Foreskin keratinocyte (primary cell): ENCODE measurements at places on chromosomes 1 and 21. TPM values are rescaled to one million over a fixed set of nuclear protein-coding genes. Genes with fewer than 3 reads are reported as not detected.

- DNase-seq: no peak
Observed at GRCh38 chr1:6834366-6834765, 49.1 kb downstream of the CAMTA1 start.

GRCh38 chr1:210691039-210691610 is 362.4 kb downstream of the HHAT start:
- no peak for DNase-seq

DNA sequence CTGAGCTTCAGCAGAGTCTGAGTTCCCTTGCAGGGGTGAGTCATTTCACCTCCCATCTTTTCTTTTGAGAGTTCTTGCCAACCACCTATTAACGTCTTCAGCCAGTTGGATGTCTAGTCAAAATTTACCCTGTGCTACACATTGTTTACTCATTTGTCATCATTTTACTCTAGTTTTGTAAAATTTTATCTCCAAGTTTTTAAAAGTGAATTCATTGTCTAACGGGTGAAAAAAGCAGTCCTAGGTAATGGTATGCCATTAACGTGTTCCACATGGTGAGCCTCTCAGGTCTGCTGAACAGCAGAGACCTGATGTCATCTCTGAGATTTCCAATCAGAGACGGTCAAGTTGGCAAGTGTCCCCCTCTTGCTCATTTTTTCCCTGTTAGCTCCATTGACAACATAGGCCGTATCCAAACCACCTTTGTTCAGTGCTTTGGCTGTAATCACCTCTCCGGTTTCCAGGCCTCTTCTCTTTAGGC is 85.4 kb downstream of the TBX15 start:
- no peak for DNase-seq

- no peak for DNase-seq
Observed at GRCh38 chr1:167955915-167956314, 19.0 kb upstream of the MPC2 start.

DNA sequence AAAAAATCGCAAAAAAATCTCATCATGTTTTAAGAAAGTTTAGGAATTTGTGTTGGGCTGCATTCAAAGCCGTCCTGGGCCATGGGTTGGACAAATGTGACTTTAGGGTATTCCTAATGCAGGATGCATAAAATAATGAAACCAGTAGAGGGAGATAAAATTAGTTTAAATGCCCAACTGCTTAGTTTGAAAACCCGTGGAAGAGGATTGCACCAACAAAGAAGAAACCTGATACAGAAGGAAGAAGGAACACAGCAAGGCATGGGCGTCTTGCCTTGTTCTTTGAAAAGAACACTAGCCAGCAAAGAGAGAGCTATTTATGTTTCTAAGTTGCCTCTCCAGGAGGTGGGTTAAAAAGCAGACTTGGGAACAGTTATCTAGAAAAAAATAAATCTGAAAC is 37.9 kb downstream of the WDR3 start:
- DNase-seq: peak; percentile 14

- no peak for DNase-seq
Observed at GRCh38 chr21:29697555-29698193, 242.1 kb downstream of the GRIK1 start.

GRCh38 chr1:110627764-110628163 is 21.6 kb upstream of the KCNA2 start:
- DNase-seq: no peak

GRCh38 chr1:227914801-227915563 is 32.8 kb downstream of the WNT9A start:
- no peak for DNase-seq

DNA sequence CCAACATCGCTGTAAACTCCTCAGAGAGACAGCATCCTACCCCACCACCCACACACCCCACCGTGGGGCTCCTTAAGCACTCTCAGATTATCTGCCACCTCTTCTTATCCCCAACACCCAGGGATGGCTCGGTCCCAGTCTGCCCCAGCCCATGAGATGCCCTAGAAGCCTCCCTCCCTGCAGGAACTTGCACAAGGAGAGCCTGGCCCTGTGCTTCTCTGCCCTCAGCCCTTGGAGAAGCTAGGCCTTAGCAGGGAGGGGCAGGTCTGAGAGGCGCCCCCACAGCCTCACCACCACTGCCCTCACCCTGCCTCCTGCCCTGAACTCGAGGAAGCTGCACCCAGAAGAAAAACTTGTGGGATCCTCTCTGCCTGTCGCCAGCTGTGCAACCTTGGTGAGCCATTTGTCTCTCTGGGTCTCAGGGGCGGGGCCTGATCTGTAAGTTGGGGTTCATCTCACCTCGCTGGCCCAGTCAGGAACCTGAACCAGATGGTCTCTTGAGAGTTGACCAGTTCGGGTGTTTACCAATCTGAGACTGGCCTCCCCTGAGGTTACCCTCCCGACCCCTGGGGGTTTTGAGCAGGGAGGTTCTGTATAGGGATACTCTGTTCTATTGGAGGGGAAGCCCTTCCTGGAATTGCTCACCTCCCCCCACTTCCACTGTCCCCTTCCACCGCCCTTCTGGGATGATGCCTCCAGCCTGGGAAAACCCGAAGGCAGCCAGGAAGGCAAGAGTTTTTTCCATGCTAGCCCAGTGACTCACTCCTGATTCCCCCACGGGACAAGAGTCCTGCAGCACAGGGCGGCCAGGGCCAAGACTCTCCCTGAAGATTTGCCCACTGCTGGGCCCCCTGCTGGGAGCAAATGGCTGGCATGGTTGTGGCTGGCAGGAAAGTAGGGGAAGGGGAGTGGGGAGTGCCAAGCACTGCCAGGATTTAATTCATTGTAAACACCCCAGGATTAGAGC is at the start of gene S100A3:
Gene S100A3, minus strand, starts transcription at position 537 of the 967 bp plus-strand sequence. CDS start 773 bp downstream, outside the sequence.
- peak; percentile 74 for DNase-seq

GRCh38 chr1:178501705-178502329 is 5.1 kb upstream of the CLEC20A start:
- DNase-seq: peak; percentile 16

- DNase-seq: no peak
Observed at GRCh38 chr1:217857061-217857460, 225.9 kb downstream of the SPATA17 start.

- no peak for DNase-seq
Observed at GRCh38 chr1:226370144-226370923, 37.6 kb downstream of the PARP1 start.

- no peak for DNase-seq
Observed at GRCh38 chr1:20974951-20975350, 187.8 kb upstream of the HP1BP3 start.

DNA sequence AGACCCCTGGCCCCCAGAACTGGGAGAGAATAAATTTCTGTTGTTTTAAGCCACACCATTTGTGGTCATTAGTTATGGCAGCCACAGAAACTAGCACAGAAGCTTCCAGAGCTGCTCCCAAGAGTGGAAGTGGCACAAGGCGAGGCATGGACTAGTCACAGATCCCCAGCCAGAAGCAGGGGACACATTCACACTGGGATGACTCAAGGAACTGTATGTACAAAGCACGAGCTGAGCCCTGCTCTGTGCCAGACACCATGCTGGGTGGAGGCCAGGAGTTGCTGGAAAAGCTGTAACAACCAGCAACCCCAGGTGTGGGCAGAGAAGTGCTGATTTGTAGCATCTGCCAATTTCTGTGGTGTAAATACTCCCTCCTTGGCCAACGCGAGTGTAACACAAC is 55.6 kb downstream of the TCP10L start:
- DNase-seq: no peak

- DNase-seq: peak; percentile 37
Observed at GRCh38 chr1:178645808-178646200, 79.2 kb upstream of the RALGPS2 start.

DNA sequence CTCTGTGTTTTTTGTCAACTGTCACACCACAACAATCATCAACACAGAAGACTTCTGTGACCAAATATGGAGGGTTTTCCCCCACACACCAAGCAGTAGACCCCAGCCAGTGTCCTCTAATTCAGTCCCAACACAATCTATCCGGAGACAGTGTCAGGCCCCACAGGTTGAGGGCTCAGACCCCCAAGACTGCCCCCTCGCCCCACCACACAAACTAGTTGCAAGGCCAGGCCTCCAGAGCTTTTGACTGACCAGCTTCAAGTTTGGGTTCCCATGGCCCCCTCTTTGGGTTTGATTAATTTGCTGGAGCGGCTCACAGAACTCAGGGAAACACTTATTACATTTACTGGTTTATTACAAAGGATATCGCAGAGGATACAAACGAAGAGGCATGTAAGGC is 37.2 kb downstream of the NEK2 start:
- DNase-seq: no peak

DNA sequence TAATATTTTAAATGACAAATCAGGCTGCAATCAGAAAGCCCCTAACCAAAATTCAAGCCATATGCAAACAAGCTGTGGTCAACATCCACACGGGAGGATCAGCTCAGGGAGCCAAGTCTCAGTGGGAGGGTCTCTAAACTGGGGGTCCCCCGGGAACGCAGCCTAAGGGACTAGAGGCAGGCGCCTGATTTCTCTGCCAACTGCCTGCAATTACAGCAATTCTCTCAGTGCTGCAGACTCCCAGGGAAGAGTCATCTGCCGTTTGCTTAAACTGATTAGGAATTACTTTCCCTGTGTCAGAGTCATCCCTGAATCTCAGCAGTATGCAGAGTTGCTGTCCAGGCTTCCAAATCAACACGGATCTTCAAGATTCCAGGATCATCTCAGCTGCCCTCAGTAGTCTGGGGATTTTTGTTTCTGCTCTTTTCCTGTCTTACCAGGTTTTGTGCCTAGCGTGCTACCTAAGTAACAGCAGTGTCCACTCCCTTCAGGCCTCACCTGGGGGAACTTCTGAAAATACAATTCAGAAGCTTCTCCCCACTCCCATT is 247.8 kb downstream of the RRAGC start:
- no peak for DNase-seq

GRCh38 chr1:197284966-197285365 is 16.9 kb downstream of the CRB1 start:
- no peak for DNase-seq

GRCh38 chr1:226983247-226983991 is 43.3 kb downstream of the COQ8A start:
- no peak for DNase-seq

- no peak for DNase-seq
Observed at GRCh38 chr1:95889400-95889799, 655.4 kb downstream of the RWDD3 start.

DNA sequence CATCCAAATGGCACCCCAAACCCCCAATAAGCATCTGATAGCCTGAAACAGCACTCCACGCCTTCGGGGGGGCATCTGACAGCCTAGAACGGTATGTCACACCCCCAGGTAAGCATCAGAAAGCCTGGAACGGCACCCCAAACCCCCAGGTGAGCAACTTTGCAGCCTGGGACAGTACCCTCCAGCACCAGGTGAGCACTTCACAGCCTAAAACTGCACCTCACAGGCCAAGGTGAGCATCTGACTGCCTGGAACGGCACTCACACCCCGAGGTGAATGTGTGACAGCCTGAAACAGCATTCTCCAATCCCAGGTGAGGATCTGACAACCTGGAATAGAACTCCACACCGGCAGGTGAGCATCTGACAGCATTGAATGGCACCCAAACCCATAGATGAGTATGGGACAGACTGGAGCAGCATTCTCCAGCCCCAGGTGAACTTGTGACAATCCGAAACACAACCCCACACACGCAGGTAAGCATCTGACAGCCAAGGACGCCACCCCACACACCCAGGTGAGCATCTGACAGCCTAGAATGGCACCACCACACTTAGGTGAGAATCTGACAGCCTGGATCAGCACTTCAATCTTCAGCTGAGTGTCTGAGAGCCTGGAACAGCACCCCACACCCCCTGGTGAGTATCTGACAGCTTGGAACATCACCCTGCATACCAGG is 18.3 kb upstream of the MMEL1 start:
- DNase-seq: no peak

DNA sequence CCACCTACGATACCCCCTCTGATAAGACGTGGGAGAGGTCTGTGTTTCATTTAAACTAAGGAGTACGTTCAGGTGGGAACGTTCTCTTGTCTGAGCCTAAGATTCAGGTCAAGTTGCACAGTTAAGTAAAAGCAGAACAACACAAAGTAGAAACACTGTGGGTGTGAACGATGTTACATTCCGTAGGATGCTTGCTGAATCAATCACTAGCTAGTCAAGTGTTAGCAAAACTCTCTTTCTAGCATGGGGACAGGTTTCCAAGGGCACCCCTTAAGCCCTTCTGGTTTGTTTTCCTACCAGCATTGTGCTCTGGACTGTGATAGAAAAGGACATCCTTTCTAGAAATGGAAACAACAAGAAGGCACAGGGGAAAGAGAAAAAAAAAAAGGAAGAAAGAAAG is 13.3 kb downstream of the C1orf162 start:
- no peak for DNase-seq

DNA sequence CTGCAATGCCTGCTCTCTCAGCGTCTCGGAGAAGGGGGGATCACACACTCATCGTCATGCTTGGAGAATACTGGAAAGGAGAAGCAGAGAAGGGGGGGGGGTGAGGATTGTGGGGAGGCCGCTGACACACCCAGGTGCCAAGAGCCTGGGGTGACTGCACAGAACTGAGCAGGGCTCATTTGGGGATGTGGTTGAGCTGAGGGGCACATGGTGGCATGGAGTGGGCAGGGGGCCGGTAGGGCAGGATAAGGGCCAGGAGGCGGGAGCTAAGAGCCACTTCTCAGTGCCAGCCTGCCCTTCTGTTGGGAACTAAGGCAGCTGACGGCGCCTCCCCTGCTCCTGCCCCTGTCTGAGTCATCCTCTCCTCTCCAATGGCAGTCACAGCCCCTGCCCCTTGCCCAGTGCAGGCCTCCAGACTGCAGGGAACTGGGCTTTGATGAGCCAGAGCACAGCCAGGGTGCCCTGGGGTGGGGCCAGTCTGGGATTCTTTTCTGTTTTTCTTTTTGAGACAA is 27.2 kb downstream of the MRPL37 start:
- DNase-seq: no peak

DNA sequence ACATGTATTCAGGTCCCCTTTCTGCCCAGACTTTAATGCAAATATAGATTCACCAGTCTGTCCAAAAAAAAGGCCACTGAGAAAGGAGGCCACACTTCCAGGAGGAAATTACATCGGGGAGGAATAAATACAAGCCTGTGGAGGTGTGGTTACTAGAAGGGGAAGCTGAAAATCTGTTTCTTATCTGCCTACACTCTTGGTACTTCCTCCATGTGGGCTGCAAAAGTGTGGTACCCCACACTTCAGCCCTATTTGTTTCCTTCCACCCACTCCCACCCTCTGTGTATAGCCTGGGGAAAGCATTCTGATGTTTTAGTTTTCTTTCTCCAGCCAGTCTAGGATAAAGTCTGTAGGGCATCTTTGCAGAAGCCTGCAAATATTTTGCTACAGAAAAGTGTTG is 38.4 kb downstream of the UTP25 start:
- DNase-seq: no peak

- no peak for DNase-seq
Observed at GRCh38 chr1:220368352-220369265, 96.4 kb upstream of the RAB3GAP2 start.

VSIG8 gene
- total RNA-seq: 0.07 and 0.14 TPM in 2 replicates

LCK gene
- 1.1 TPM in 2 replicates for total RNA-seq

UBXN10 gene
- total RNA-seq: 0.07 and 0.10 TPM in 2 replicates

IFNLR1 gene
- total RNA-seq: 10.9 and 11.9 TPM in 2 replicates

ADAM30 gene
- total RNA-seq: not detected in 2 replicates
